ENCODE measurements at places on chromosomes 5 and 9.

GRCh38 chr9:113538701-113539430 lies 75.3 kb downstream of the RGS3 start:
- no peak for DNase-seq

GRCh38 chr5:17061973-17062470 lies 125.9 kb upstream of the MYO10 start:
- DNase-seq = no peak

DNA sequence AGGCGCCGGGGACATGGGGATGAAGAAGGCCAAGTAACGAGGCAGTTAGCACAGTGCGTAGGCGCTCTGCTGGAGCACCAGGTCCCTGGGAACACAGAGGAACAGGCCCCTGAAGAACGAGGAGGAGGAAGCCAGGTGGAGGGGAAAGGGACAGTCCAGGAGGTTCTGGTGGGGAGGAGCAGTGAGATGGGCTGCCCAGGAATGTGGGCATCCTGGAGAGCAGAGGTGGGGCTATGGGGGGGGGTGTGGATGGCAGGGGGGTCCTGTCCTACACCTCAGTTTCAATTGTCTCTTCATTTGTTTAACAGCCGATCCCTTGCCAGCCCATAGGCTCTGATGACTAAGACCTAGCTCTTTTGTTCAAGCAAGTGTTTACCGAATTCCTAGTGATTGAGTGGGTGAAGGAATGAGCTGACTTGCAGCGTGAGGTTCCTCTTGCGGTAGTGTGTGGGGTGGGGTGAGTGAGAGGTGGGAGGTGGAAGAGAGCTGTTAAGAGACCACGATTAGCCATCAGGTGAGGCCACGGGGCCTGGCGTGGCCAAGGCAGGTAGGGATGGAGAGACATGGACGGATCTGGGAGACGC lies 8.4 kb upstream of the PHYHD1 start:
- DNase-seq = no peak

GRCh38 chr5:55671975-55672374 lies 40.1 kb downstream of the SLC38A9 start:
- DNase-seq = no peak

DNA sequence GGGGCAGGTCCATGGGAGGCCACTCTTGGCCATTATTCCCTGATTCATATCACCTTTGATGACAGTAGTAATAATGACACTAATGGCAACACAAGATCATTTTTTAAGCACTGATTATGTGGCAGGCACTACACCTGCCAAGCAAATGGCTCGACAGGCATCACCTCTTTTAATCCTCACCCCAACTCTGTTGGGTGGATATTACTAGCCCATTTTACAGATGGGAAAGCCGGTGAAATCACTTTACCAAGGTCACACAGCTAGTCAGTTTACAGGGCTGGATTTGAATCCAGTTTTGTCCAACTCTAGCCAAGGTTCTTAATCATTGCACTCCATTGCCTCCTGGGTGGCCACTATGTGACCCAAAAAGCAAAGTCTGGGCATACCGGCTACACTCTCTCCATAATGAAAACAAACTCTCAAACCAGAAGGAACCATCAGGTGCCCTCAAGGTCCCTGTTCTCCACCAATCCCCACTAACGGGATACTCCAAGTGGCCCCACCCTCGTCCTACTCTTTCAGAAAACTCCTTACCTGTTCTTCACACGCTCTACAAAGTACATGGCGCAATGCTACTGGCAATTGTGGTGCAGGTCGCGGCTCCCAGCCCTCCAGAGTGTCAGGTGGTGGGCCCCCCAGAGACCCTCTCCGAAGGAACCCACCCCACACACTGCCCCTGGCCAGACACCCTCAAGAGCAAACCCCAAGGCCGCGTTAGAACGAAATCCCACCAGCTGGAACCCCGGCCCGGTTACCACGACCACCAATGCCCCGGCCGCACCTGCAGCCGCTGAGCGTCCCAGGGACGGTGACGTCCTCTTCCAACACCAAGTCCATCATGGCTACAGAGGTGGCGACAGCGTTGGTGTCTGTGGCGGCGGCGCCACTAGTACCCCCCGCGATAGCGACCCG lies 572 bp downstream of the CDK5RAP2 start:
- peak; percentile 20 for DNase-seq

GRCh38 chr9:22469928-22470544 lies 23.4 kb downstream of the DMRTA1 start:
- DNase-seq = peak; percentile 21

GRCh38 chr5:137122075-137122474 lies 377.1 kb downstream of the SPOCK1 start:
- no peak for DNase-seq

GRCh38 chr5:1443171-1443570 lies 2.1 kb downstream of the SLC6A3 start:
- no peak for DNase-seq

- DNase-seq = no peak
Measured at GRCh38 chr5:143208781-143209510, 194.5 kb downstream of the NR3C1 start.

- DNase-seq = no peak
Measured at GRCh38 chr9:98551511-98552286, 157.0 kb downstream of the GABBR2 start.

GRCh38 chr9:79609468-79610018 lies 37.8 kb downstream of the TLE4 start:
- no peak for DNase-seq

DNA sequence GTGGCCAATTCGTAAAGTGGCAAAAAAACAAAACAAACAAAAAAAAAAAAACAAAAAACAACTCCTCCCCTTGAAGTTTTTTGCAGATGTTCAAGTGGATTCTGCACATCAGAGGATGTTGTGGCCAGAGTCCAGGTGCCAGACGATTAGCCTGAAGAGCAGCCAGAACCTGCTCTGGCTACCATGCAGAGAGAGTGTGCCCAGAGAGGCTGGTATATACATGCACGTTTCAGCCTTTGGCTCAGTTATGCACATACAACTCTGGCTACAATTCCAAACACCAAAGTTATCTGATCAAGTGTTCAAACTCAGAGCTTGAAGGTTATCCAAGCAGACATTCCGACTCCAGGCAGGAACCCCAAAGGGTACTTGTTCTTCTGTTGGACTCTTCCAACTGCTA lies 34.7 kb downstream of the GGTA1 start:
- DNase-seq = no peak

- DNase-seq = no peak
Measured at GRCh38 chr5:117149312-117149711, 574.7 kb upstream of the SEMA6A start.

- no peak for DNase-seq
Measured at GRCh38 chr5:141529002-141529401, 40.1 kb downstream of the PCDHGC5 start.

DNA sequence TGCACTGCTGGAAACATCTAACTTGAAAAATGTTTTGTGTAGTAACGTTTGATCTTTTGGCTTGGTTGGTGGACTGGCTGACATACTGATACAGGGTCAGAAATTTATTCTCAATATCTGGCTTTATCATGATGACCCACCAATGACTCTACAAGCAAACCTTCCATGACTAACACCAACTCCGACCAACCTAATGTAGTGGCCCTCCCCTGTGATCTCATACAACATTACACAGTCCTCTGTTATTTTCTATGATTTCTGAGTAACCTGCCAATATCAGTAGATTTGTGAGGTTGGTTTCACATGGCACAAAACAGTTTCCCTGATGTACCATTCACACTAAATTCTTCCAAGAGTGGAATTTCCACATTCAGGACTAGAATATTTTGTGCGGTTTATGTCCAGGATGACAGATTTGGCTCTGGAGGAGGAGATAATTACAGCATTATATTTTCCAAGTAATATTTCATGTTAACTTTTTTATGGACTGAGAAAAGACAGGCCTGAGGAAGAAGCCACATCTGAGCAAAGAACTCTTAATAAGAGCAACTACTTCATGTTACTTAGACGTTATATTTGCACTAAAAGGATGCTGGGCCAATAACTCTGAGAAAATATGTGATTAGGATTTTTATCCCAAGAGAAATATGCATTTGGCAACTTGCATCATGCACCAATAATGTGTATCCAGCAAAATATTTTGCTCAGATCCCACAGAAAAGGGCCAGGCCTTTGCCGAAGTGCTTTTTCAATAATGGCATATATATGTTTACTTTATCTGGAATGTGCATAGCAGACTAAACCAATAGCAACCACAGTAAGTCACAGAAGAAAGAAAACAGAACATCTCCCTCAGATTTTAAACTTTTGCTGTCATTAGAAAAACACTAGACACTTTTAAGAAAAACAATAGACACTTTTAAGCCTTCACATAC lies 273.4 kb downstream of the KCNN2 start:
- no peak for DNase-seq

DNA sequence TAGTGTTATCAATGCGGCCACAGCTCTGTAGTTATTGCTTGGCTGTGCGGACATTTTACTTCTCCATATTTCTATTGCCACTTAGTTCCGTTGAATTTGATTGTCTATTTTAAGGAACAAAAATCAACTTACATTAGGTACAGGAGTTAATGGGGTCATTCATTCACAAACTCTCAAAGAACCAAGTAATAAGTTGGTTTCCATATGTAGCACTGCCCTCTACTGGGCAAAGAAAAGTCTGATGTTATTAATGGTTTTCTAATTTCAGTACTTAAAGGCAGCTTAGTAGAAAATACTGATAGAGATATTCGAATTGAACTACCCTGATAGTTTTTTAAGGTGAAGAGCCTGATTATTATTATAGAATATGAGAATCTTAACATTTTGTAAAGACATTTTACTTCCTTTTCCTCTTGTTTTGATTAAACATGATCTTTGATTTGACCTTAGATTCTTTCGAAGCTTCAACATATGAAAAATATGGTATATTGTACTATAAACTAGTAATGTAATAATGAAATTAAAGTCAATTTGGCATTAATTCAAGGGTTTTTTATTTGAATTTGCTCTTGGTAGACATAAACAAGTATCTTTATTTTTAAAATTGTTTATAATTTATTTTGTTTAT lies 119.5 kb upstream of the CTNND2 start:
- peak; percentile 30 for DNase-seq

DNA sequence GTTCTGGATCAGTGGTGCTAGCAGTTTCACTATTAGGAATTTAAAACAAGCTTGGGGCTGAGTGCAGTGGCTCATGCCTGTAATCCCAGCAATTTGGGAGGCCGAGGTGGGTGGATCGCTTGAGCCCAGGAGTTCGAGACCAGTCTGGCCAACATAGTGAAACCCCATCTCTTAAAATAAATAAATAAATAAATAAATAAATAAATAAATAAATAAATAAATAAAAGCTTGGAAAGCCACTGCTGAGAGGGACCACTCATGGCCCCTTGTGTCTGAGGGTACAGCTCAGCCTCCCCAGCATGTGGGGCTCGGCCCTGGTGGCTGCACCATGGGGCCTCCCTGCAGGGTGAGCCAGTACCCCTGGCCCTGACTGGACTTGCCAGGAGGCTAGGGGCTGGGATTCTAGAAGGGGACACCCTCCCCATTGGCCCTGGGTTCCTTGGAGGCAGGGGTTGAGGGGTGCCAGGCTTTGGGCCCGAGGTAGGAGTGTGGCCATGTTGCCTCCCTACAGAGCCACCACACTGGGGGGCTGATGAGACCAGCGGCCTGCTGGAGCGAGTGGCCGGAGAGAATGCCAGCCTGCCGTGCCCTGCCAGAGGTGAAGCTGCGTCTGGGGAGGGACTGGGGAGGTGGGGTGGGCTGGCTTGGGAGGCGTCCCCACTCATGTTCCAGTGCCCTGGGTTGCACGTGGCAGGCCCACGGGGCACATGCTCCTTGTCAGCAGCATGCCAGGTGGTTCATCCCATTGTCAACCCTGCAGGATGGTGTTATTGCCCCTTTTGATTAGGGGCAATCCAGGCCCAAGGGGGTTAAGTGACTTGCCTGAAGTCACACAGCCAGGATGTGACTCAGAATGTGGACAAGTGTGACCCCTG lies 76.5 kb downstream of the HMCN2 start:
- DNase-seq = no peak

DNA sequence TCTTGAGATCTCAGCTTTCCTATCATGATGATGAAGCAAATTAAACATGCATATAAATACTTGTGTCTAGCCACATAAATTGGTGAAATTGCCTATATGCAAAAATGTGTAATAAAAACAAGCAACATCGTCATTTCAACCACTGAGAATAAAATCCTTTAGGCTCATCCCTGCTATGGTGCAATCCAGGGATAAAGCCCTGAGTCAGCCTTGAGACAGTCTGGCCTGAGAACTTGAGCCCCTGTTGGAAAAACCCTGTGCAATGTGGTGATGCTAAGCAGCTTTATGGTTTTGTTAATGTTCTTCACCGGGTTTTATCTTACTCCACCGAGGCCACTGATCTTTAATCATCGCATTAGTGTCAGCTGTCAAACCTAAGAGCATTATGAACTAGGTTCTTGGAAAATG lies 170.5 kb downstream of the DCP2 start:
- DNase-seq = peak; percentile 88

DNA sequence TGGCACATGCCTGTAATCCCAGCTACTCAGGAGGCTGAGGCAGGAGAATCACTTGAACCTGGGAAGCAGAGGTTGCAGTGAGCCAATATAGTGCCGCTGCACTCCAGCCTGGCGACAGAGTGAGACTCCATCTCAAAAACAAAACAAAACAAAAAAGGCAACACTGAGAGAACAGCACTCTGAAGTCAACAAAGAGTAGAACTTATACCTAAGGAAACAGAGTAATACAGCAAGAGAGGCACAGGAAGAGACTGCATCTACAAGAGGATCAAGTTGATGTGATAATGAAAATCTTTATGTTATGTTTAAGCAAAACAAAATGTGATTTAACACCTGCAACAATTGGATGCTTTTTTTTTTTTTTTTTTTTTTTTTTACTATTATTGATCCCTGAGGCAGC lies 33.1 kb downstream of the FYB1 start:
- DNase-seq = no peak

- no peak for DNase-seq
Measured at GRCh38 chr5:54514841-54515432, 2.6 kb upstream of the SNX18 start.

DNA sequence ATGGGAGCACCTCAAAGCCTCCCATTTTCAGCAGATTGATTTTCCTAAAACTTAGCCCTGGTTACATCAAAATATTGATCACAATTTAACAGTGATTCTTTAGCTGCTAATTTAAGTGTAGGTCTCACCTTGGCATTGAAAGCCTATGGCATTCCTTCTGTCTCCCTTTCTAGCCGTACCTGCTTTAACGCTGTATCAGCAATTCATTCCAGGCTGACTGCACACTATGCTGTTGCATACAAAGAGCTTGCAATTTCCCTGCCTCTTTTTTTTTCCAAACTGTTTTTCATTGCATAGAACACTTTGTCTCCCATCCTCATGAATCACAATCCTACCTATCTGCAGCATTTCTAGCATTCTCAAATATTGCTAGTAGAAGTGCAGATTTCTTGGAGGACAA lies 8.9 kb upstream of the AMACR start:
- no peak for DNase-seq

DNA sequence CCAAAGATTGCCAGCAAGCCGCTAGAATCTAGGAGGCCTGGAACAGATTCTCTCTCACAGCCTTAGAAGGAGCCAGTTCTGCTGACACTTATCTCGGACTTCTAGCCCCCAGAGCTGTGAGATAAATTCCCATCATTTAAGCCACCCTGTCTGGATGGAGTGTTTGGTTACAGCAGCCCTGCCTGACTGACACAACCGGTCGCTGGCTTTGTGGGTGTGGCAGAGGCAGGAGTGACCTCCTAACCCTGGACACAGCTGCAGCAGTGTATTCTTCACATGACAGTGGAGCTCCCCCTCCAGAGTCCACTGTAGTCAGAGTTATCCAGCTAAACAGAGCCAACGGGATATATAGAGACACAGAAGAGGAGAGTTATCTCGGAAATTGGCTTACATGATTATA lies 21.2 kb upstream of the IL17B start:
- DNase-seq = peak; percentile 61

GRCh38 chr5:163867324-163867723 lies 361.9 kb downstream of the MAT2B start:
- no peak for DNase-seq

- DNase-seq = no peak
Measured at GRCh38 chr5:123170816-123171215, 81.8 kb downstream of the PRDM6 start.
